RWPE2 (cell line): ENCODE measurements at places on chromosomes 2 and 18.

DNA sequence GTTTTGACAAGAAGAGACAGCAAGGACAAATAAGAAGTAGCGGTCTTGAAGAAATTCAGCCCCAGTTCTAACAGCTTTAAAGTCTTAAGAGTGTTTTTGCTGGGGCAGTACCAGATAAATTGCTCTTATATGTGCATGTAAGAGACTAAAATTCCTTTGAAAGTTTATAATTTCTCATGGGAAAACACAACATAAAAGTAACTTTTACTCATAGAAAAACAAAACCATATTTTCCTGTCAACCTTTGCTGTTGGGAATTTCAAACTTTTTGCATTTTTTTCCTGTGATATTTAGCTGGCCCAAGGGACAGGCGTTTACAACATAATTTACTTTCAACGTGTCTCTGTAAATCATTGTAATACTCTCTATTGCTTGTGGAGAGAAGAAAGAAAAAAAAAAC lies 767.8 kb upstream of the ZEB2 start:
- no peaks in the 10 kb centered on the region for H3K36me3 ChIP-seq
- no peak for DNase-seq
- no peak overlapping the region for H3K4me3 ChIP-seq
- no peak overlapping the region for H3K27ac ChIP-seq

DNA sequence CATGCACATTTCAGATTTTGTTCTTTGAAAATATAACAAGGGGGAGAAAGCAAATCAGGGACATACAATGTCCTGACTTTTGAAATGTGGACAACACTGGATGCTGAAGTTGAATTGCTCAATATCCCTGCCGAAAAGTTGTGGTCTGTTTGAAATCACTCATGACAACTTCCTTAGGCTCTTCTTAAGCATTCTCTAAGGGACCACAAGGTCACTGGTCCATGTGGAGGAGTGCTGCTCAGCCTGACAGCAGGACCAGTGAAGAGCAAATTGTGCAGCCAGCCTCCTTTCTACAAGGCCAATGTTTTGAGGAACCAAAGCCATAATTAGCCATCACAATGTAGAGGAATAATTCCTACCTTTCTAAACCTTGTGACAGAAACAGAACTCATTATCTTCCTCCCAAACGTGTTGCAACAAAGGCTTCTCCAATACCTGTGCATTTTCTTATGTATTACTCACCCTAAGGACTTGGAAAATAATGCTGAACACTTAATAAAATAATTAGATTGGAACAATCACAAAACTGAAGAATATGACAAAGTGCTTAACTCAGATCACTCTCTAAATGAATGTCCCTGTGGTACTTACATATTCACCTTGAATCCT lies 1477.6 kb upstream of the NXPH2 start:
- H3K27me3 ChIP-seq, result no peaks in the 10 kb centered on the region
- no peak for DNase-seq
- H3K27ac ChIP-seq, result no peak overlapping the region
- H3K36me3 ChIP-seq, result no peaks in the 10 kb centered on the region
- H3K4me1 ChIP-seq, result peaks cover 6% of the 10 kb centered on the region

GRCh38 chr2:40448476-40449079 lies 3.3 kb downstream of the SLC8A1 start:
- H3K4me1 ChIP-seq, result peaks cover 16% of the 10 kb centered on the region
- no peaks in the 10 kb centered on the region for H3K36me3 ChIP-seq
- H3K4me3 ChIP-seq, result no peak overlapping the region
- DNase-seq, result no peak

DNA sequence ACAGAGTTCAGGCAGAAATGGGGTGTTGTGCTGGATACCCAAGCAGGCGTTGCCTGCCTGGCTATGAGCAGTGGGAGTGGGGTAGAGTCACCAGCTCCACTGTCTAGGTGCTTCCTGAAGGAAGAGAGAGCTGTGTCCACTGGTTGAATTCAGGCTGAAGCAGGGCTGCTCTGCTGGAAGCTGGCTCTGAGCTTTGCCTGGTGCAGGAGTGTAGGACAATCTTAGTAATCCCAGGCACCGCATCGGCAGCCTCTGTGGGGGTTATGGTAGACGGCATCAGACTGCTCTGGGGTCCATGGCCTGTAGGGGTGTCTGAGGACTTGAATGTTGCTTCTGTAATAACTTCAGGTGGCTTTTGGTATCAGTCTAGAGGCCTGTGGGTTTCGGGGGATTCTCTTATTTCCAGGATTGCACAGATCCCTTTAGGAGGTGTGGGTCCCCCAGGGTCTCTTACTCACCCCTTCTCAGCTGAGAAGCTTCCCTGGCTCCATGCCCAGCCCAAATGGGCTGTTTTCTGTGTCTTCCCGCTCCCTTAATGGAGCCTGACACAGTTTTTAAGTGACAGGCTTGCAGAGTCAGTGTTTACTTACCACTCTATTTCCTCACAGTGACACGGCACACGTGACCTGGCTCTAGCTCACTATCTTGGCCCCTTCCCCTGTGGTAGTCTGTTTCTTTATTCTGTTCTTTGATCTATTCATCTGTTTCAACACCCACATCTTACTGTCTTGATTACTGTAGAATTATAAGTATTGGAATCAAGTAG lies 644.3 kb downstream of the CBLN2 start:
- H3K27ac ChIP-seq, result no peak overlapping the region
- no peaks in the 10 kb centered on the region for H3K36me3 ChIP-seq
- H3K27me3 ChIP-seq, result no peaks in the 10 kb centered on the region
- no peak overlapping the region for H3K4me3 ChIP-seq
- H3K4me1 ChIP-seq, result no peaks in the 10 kb centered on the region

DNA sequence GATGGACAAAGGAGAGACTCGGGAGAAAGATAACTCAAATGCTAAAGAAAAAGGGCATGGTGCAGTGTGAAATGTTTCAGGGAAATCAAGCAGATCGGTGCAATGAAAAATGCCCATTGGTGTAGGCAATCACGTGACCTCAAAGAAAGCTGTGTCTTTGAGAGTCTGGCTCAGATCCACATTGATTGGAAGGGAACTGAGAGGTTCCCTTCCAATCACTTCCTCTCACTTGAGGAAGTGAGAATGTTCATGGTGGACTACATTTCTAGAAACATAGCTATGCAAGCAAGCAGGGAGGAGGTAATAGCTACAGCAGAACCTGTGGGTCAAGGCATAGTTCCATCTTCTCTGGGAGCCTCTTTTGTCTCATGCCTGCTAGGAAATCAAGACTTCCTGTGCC lies 187.4 kb downstream of the LPIN1 start:
- DNase-seq, result no peak
- H3K4me3 ChIP-seq, result no peak overlapping the region
- H3K4me1 ChIP-seq, result peaks cover 13% of the 10 kb centered on the region
- H3K27ac ChIP-seq, result no peak overlapping the region
- no peaks in the 10 kb centered on the region for H3K36me3 ChIP-seq

GRCh38 chr2:35852-36251 lies 10.5 kb downstream of the FAM110C start:
- peaks cover 67% of the 10 kb centered on the region for H3K4me1 ChIP-seq
- H3K27me3 ChIP-seq, result no peaks in the 10 kb centered on the region
- H3K27ac ChIP-seq, result peak overlapping the region; percentile 86
- peaks cover 41% of the 10 kb centered on the region for H3K36me3 ChIP-seq

DNA sequence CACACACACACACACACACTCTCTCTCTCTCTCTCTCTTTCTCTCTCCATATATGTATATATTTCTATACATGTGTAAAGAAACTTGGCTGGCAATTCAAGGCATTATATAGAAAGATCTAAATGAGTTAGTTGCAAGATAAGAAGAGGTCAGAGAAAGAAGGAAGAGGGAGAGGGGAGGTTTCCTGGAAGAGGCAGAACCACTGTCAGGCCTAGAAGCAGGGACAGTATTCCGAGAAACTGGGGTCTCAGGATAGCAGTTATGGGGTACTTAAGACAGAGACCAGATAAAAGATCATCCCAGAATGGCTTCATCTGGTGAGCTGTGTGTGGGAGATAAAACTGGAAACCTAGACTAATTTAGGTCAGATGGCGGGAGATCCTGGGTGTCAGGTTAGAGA lies 180.8 kb downstream of the CAMKMT start:
- no peaks in the 10 kb centered on the region for H3K36me3 ChIP-seq
- H3K4me1 ChIP-seq, result peaks cover 5% of the 10 kb centered on the region
- no peaks in the 10 kb centered on the region for H3K27me3 ChIP-seq
- no peak overlapping the region for H3K4me3 ChIP-seq
- DNase-seq, result no peak

DNA sequence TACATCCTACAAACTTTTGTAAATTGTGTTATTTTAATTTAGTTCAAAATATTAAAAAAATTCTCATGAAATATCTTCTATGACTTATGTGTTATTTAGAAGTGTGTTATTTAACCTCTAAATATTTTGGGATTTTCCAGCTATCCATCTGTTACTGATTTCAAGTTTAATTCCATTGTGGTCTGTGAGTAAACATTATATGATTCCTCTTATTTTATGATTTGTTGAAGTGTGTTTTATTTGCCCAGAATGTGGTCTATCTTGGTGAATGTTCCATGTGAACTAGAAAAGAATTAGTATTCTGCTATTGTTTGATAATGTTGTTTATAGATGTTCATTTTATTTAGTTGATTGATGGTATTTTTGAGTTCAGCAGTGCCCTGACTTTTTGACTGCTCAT lies 136.0 kb downstream of the ZNF804A start:
- DNase-seq, result no peak
- H3K27ac ChIP-seq, result no peak overlapping the region
- H3K4me3 ChIP-seq, result no peak overlapping the region
- no peaks in the 10 kb centered on the region for H3K36me3 ChIP-seq
- H3K4me1 ChIP-seq, result no peaks in the 10 kb centered on the region

- H3K27ac ChIP-seq, result no peak overlapping the region
- H3K27me3 ChIP-seq, result peaks cover 63% of the 10 kb centered on the region
- no peak overlapping the region for H3K4me3 ChIP-seq
- H3K4me1 ChIP-seq, result no peaks in the 10 kb centered on the region
These were observed 3.9 kb downstream of the GLI2 start for GRCh38 chr2:120739438-120740090.

GRCh38 chr2:36394804-36395203 lies 39.2 kb downstream of the CRIM1 start:
- peak overlapping the region; percentile 37 for H3K27ac ChIP-seq
- no peaks in the 10 kb centered on the region for H3K27me3 ChIP-seq

- no peaks in the 10 kb centered on the region for H3K4me1 ChIP-seq
- H3K27ac ChIP-seq, result no peak overlapping the region
- H3K27me3 ChIP-seq, result peaks cover 3% of the 10 kb centered on the region
- H3K4me3 ChIP-seq, result no peak overlapping the region
These were observed 330.9 kb downstream of the RIT2 start for GRCh38 chr18:42784632-42785031.

GRCh38 chr2:144364944-144365738 lies 154.8 kb downstream of the ZEB2 start:
- no peaks in the 10 kb centered on the region for H3K27me3 ChIP-seq
- no peaks in the 10 kb centered on the region for H3K36me3 ChIP-seq
- H3K4me3 ChIP-seq, result no peak overlapping the region
- no peaks in the 10 kb centered on the region for H3K4me1 ChIP-seq

GRCh38 chr18:10035281-10035991 lies 121.6 kb downstream of the VAPA start:
- H3K27ac ChIP-seq, result peak overlapping the region; percentile 72
- H3K4me1 ChIP-seq, result peaks cover 19% of the 10 kb centered on the region
- DNase-seq, result no peak
- no peaks in the 10 kb centered on the region for H3K27me3 ChIP-seq
- no peak overlapping the region for H3K4me3 ChIP-seq

DNA sequence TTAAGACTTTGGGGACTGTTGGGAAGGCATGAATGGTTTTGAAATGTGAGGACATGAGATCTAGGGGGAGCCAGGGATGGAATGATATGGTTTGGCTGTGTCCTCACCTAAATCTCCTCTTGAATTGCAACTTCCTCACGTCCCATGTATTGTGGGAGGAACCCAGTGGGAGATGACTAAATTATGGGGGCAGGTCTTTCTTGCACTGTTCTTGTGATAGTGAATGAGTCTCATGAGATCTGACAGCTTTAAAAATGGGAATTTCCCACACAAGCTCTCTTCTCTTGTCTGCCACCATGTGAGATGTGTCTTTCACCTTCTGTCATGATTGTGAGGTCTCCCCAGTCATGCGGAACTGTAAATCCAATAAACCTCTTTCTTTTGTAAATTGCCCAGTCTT lies 11.5 kb upstream of the MBP start:
- H3K27me3 ChIP-seq, result no peaks in the 10 kb centered on the region
- peaks cover 9% of the 10 kb centered on the region for H3K4me1 ChIP-seq
- H3K27ac ChIP-seq, result no peak overlapping the region

- H3K27me3 ChIP-seq, result no peaks in the 10 kb centered on the region
- H3K4me3 ChIP-seq, result no peak overlapping the region
- no peaks in the 10 kb centered on the region for H3K36me3 ChIP-seq
- DNase-seq, result no peak
These were observed 47.6 kb upstream of the ACVR1 start for GRCh38 chr2:157923598-157924217.

GRCh38 chr2:56615760-56616159 lies 432.0 kb downstream of the CCDC85A start:
- no peaks in the 10 kb centered on the region for H3K27me3 ChIP-seq
- no peak for DNase-seq
- no peak overlapping the region for H3K27ac ChIP-seq
- H3K36me3 ChIP-seq, result no peaks in the 10 kb centered on the region
- no peak overlapping the region for H3K4me3 ChIP-seq
- H3K4me1 ChIP-seq, result no peaks in the 10 kb centered on the region
